CD4-positive, alpha-beta T cell treated with Interleukin-21 for 1 hour (primary cell): ENCODE measurements at places on chromosomes 1 and 21.
A peak's percentile ranks its signal among the peaks of the same experiment; 100 is the strongest.

DNA sequence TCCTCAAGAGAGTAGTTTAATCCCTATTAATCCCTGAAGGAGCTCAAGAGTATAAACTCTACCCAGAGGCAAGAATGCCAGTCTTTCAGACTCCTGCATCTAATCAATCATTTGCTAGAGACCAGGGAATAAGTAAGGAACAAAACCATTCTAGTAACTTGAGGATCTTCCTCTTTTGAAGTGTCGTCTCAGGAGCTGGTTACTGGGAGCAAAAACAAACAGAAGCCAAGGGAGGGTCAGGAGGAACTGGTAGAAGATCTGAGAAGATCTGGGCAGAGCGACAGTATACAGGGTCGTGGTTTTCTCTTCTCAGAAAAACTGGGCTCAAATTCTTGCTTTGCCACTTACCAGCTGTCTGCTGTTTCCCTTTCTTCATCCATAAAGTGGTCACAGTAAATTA is 69.3 kb downstream of the RPS6KA1 start:
- no peak for DNase-seq

GRCh38 chr21:20010691-20011200 is 987.5 kb upstream of the NCAM2 start:
- no peak for DNase-seq

DNA sequence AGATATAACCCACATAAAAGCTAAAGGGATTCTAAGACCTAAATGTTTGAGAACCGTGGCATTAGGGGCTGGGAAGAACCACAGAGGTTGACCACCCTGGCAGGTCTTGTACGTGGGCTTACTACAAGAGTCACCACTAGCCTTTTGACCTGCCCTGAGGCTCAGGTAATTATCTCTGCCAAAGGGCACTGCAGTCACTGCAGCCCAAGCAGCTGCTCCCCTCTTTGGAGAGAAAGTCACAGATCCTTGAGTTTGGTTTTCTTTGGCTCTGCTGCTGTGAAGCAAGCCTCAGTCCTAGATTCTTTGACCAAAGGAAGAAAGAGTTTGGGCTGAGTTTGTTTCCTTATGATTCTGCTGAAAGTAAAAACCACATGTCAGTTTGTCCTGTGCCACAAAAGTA is 11.6 kb downstream of the PARK7 start:
- DNase-seq, result no peak

GRCh38 chr1:174892016-174892415 is 107.7 kb upstream of the CACYBP start:
- no peak for DNase-seq

- DNase-seq, result no peak
Measured at GRCh38 chr1:91765293-91765692, 120.7 kb downstream of the TGFBR3 start.

GRCh38 chr1:94541246-94542087 is at the start of gene F3:
F3 (minus strand) TSS chr1:94541759; CDS start chr1:94541636, 123 bp downstream.
- DNase-seq, result peak; percentile 37

- no peak for DNase-seq
Measured at GRCh38 chr1:179589509-179589908, 2.1 kb upstream of the TDRD5 start.

GRCh38 chr1:59514061-59514909 is 217.4 kb downstream of the FGGY start:
- DNase-seq, result no peak

- DNase-seq, result no peak
Measured at GRCh38 chr1:58592522-58593134, 15.6 kb upstream of the TACSTD2 start.

DNA sequence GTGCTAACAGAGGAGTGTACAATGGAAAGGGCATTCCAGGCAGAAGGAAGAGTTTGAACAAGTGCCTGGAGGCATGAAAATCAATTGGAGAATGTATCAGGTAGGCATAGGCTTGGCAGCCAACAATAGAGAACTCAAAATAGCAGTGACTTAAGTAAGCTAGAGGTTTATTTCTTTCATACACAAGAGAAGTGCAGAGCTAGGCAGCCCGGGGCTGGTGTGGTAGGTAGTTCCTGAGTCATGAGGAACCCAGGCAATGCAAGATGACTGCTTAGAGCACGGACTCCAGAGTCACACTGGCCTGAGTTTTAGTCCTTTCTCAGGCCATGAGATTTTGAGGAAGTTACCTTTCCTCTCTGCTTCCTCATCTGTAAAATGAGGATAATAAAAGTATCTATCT is 74.8 kb upstream of the LRRN2 start:
- no peak for DNase-seq

- DNase-seq, result no peak
Measured at GRCh38 chr1:203057911-203058675, 27.7 kb downstream of the MYOG start.

- no peak for DNase-seq
Measured at GRCh38 chr1:52917581-52917980, 4.0 kb downstream of the ECHDC2 start.

DNA sequence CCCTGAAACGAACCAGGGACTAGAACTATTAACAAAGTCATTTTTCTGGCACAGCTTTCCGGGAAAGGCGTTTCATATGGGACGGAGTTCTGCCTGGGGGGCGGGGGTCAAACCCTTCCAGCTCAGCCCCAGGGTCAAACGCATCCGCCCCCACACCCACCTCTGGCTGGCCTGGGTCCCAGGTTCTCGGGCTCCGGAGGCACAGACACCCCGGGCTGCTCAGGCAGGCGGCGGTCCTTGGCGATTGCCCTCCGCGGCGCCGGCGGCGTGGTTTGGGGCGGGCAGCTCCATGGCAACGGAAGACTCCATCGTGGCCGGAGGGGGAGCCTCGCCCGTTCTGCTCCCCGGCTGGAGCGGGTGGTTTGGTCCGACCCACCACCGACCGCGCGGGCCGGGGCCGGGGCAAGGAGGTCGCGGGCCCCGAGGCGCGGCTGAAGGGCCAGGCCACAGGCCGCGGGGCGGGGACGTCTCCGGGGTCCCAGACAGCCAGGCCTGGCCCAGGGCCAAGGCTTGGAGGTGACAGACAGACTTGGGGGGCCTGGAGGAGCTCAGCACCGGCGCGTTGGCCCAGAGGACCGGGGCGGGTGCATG is at the start of gene CFAP74:
Gene CFAP74 (minus strand): TSS at position 246 of the 591 bp plus-strand sequence. CDS start 12,830 bp downstream, outside the sequence.
- no peak for DNase-seq

DNA sequence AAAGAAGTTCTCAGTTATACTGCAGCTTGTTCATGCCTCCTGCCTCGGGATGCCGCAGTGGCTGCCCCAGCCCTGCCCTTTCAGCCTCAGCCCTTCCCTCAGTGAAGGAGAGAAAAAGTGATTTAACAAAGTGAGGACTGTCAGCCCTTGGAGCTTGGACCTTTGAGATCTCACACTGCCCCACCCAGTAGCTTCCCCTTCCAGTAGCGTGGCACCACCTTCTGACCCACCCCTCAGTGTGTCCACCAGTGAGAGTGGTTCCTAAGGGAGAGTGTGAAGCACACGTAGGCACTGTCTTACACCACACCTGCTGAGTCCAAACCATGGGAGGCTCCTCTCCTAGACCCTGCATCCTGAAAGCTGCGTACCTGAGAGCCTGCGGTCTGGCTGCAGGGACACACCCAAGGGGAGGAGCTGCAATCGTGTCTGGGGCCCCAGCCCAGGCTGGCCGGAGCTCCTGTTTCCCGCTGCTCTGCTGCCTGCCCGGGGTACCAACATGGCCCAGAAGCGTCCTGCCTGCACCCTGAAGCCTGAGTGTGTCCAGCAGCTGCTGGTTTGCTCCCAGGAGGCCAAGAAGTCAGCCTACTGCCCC is at the start of gene CDA:
Gene CDA (plus strand): TSS at position 464 of the 592 bp plus-strand sequence. CDS start 33 bp downstream, at position 497.
- no peak for DNase-seq

DNA sequence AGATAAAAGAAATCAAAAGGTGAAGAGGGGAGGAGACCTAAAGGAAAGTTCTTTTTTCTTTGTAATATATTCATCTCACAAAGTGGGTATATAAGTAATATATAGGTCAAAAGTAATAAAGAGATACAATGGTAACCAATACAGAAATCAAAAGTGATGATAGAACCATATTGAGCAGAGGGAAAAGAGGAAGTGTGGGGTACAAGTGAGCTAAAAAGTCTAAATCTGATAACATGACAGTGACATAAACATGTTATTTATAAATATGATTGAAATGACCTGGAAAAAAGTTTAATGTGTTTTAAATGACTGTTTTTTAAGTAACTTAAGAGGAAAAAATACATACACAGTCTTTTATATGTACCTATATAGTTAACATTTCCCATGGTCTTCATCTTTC is 70.5 kb downstream of the MRPL39 start:
- no peak for DNase-seq

- no peak for DNase-seq
Measured at GRCh38 chr1:66505671-66506392, 28.1 kb upstream of the SGIP1 start.

- no peak for DNase-seq
Measured at GRCh38 chr1:169739980-169740379, 6.1 kb upstream of the SELE start.

GRCh38 chr1:169120066-169120465 is 13.6 kb downstream of the ATP1B1 start:
- DNase-seq, result no peak

- no peak for DNase-seq
Measured at GRCh38 chr21:28311411-28312190, 681.1 kb downstream of the LTN1 start.

DNA sequence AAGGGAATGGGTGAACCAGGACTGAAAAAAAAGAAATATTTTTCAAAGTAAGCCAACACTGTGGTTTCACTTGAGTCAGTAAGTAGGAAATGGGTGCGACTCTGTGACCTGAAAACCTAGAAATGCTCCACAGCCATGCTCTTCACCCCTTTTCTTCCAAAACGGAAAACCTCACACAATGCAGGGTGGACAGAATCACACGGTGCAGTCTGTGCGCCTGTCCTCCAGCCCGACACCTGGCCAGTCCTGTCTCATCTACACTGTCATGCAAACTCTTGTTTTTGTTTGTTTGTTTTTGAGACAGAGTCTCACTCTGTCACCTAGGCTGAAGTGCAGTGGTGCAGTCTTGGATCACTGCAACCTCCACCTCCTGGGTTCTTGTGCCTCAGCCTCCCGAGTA is 53.3 kb downstream of the B3GALT5 start:
- no peak for DNase-seq

DNA sequence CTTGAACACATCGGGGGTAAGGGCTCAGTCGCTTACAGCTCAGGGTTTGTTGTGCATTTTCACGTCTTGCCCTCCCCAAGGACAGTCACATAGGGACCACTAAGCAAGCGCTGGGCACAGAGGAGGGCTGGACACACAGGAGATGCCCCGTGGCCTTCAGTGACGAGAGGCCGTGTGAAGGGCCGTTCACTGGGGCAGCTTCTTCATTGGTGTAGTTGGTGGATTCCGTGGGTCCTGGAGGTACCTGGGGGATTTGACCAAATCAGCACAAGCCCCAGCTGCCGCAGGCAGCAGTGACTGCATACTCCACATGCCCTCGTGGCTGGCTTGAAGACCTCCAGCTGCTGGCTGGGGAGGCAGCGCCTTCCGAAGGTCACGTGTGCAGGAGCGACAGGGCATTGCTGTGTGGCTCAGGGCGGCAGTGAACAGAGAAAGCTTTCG is 100.8 kb upstream of the C1orf174 start:
- DNase-seq, result no peak

- DNase-seq, result peak; percentile 47
Measured at GRCh38 chr1:7646981-7647901, 123.9 kb upstream of the VAMP3 start.

- DNase-seq, result no peak
Measured at GRCh38 chr1:226220473-226221189, 2.8 kb upstream of the MIXL1 start.

DNA sequence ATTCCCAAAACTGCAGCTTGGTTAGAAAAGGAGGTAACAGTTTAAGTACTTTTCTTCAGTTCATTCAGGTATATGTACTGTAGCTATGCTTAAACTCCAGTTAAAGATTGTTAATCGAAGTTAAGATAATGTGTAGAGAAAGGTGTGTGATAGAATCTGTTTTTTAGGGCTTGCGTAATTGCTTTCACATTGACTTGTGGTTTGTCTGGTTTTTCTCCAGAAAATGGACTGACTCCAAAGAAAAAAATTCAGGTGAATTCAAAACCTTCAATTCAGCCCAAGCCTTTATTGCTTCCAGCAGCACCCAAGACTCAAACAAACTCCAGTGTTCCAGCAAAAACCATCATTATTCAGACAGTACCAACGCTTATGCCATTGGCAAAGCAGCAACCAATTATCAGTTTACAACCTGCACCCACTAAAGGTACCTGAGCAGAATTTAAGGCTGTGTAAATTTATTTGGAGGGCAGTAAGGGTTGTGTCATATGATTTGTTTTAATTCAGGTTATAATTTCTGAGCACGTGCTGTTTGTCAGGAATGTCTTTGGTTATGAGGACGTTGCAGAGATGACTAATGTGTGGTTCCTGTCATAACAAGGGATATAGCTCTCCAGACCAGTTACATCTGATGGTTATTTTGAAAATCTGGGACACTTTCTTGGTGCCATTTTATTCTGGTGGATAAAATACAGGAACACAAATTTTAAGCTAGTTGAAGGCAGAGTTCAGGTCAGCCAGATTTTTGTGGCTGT is 26.0 kb downstream of the ATF6 start:
- DNase-seq, result no peak

DNA sequence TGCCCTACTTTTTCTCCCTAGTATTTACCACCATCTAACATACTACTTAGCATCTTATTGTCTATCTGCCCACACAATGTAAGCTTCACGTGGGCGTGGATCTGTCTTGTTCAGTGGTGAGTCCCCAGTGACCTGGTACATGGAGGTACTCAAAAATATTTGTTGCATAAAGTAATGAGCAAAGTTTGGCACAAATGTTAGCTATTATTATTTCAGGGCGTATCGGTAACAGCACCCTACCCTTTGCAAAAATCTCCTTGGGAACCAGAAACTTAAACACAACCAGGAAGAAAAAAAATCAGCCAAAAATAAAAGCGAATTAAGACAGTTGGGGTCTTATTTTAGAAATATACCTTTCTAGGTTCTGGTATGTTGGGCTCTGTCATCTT is 454 bp upstream of the NENF start:
- no peak for DNase-seq

GRCh38 chr1:245201827-245202226 is 47.0 kb downstream of the KIF26B start:
- no peak for DNase-seq

- DNase-seq, result no peak
Measured at GRCh38 chr1:175555266-175555665, 188.1 kb downstream of the TNR start.

GRCh38 chr1:216221260-216221700 is 202.0 kb downstream of the USH2A start:
- DNase-seq, result no peak

DNA sequence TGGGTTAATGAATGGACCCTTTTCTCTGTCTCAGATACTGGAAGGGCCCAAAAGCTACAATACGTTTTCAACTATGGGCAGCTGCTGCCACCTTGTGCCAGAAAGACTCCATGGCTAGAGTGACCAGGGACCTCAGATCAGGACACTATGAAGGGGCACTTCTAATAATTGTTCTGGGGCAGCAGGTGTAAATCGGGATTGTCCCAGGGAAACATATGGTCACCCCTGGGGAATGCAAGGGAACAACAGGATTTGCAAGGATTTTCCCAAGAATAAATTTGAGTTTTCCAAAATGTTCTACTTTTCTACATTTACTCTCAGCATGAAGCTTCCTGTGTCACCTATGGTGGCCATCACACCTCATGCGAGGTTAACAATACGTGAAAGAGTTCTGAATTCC is 12.0 kb upstream of the FCAMR start:
- DNase-seq, result peak; percentile 66
